GM23248 (cell line): ENCODE measurements at places on chromosomes 7 and 10.

- no peak for DNase-seq
Measured at GRCh38 chr10:16648366-16648765, 126.7 kb upstream of the C1QL3 start.

DNA sequence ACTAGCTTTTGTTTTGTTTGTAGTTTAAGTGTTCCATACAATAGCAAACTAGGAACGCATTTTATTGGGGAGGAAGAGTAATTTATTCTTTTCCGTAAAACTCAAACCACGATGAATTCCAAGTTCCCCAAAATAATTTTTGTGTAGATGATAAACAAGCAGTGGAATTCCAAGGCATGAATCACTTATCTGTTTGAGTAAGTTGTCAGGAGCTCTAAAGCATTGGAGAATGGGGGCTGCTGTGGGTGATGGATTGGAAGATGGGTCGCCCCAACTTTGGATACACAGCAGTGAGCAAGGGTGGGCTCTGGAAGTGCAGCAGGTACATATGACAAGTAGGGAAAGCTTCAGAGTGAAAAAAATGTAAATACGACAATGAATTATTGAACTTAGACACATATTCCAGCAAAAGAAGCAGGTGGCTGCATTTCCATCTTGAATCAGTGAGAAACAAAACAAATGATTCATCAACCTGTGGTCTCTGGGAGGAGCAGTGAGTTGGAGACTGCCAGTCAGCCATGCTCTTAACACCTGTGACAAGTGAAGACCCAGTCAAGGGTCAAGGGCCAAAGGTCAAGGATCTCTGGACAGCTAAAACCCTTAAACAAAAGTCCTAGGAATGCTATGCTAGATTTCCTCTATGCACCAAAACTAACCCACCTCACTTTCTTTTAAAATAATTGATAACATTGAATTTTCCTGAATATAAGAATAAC is 34.2 kb upstream of the ADRB1 start:
- DNase-seq: no peak

DNA sequence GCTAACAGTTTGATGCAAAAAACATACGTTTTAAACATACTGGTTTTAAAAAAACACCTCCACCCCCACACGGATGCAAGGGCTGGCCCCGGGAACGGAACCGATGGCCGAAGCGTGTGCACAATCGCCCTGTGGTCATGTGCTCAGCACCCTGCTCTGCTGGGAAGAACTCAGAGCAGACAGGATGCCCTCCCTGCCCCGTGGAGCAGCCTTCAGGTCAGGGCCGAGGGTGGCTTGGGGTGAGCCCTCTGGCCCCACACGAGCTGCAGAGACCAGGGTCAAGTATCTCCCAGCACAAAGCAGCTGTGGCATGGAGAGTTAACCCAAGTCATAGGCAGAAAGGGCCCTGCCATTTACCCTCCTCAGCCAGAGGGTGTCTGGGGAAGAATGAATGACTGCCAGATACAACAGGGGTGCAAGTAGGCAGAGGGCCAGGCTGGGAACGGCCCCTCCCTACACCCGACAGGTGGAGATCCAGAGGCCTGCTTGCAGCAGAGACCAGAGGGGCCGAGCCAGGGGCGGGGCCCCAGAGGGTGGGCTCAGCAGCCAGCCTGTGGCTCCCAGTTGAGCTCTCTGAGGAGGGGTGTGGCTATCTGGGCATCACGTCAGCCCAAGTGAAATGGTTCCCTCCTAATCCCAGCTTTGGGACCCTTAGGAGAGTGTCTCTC is 56.8 kb downstream of the ZRANB1 start:
- DNase-seq: no peak

DNA sequence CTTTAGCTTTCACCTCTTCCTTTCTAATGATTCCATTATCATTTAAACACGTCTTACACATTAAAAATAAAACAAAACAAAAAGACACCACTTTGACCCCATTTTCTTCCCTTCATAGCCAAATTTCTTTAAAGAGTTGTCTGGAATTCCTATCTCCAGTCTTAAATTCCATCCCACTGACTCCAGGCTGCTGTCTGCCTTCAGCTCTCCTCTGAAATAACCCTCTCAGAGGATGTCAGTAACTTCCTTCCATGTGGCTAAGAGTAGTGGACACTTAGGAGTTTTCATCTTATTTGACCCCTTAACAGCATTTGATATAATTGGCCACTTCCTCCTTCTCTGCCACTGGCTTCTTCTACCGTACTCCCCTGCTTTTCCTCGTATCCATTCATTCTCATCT is 69.6 kb upstream of the MKX start:
- DNase-seq: peak; percentile 20

- no peak for DNase-seq
Measured at GRCh38 chr7:134893920-134894319, 92.4 kb upstream of the AGBL3 start.
